GM19239 (cell line): ENCODE measurements at places on chromosomes 3 and 15.

GRCh38 chr3:190435618-190436017 lies 14.1 kb downstream of the TMEM207 start:
- no peak for DNase-seq

GRCh38 chr15:101521591-101521990 lies 32.1 kb upstream of the PCSK6 start:
- DNase-seq = no peak

DNA sequence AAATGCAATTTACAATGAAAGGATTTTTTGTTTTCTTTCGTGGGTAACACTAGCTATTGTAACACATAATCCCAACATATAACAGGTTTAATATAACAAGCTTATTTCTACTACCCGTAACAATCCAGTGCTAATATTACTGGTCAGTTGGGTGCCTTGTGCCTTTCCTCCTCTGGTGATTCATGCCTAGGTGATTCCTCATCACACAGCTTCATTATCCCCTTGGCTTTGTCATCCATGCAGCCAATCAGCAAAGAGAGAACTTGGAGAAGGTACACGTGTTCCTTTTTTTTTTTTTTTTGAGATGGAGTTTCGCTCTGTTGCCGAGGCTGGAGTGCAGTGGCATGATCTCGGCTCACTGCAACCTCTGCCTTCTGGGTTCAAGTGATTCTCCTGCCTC lies 30.7 kb downstream of the CHST14 start:
- no peak for DNase-seq

- no peak for DNase-seq
Observed at GRCh38 chr15:83977992-83978391, 257.6 kb upstream of the GOLGA6L4 start.

DNA sequence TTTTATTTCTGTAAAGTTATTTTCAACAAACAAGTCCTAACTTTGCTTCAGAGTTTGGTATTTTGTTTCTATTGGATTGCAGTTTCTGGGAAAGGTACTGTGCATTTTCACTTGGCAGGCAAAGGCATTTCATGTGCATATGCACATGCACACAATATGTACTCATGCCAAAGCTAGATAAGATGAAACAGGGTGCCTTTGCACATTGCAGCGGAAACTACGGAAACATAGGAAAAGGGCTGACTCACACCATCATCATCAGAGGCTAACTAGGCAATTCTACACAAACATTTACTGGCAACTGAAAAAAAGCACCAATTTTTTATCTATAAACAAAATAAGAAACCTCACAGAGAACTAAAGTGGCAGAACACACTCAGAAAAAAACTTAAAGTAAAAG lies 550.6 kb upstream of the NECTIN3 start:
- no peak for DNase-seq

DNA sequence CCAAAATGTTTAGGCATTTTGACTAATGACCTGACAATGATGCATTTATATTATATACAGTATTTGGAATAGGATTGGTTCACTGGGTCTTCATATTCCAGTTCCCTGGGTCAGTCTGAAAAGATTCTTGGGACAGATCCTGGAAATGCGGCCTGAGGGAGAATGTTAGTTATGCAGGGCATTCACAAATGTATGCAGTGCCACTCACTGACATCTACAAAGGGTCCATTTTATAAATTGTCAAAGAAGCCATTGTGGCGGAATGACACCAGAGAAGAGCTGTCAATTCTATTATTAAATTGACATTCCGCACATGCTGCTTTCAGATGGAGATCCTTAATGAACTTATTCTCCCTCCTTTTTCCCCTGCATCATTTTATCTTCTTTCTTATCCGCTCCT lies 176.6 kb downstream of the VGLL3 start:
- no peak for DNase-seq
